ENCODE measurements at places on chromosomes 5 and 9.

- DNase-seq, result no peak
Measured at GRCh38 chr9:38036359-38037084, 32.5 kb downstream of the SHB start.

- DNase-seq, result no peak
Measured at GRCh38 chr9:130111786-130112537, 58.3 kb downstream of the GPR107 start.

DNA sequence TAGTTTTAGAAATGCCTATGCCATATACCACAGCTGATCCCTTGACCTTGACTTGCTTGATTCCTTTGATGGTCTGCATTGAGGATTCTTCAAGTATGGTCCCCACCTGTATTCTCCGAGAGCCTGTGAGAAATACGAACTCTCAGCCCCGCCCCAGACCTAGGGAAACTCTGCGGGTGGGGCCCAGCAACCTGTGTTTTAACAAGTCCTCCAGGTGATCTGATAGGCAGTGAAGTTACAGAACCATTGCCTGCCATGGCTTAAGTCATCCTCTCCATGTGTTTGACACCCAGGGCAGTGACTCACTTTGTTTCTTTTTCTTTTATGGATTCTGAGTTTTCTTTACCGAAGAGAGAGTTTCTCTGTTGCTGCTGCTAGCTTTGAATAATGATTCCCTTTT lies 18.5 kb downstream of the FRMPD1 start:
- DNase-seq, result no peak

DNA sequence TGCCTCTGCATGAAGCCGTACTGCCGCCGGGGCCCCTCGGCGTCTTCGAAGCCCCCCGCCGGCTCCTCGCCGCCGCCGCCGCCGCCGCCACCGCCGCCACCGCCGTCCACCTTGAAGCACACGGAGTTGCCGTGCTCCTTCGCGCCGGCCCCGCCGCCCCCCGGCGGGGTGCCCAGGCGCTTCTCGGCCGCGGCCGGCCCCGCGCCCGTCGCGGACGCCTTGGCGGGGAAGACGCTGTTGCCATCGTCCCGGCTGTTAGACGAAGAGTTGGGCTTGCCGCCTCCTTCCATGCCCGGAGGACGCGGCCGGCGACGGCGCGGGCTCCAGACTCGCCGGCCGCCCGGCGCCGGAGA lies 400 bp downstream of the HCN1 start:
- DNase-seq, result no peak

- DNase-seq, result peak; percentile 92
Measured at GRCh38 chr5:175854231-175855040, 16.9 kb upstream of the CPLX2 start.

DNA sequence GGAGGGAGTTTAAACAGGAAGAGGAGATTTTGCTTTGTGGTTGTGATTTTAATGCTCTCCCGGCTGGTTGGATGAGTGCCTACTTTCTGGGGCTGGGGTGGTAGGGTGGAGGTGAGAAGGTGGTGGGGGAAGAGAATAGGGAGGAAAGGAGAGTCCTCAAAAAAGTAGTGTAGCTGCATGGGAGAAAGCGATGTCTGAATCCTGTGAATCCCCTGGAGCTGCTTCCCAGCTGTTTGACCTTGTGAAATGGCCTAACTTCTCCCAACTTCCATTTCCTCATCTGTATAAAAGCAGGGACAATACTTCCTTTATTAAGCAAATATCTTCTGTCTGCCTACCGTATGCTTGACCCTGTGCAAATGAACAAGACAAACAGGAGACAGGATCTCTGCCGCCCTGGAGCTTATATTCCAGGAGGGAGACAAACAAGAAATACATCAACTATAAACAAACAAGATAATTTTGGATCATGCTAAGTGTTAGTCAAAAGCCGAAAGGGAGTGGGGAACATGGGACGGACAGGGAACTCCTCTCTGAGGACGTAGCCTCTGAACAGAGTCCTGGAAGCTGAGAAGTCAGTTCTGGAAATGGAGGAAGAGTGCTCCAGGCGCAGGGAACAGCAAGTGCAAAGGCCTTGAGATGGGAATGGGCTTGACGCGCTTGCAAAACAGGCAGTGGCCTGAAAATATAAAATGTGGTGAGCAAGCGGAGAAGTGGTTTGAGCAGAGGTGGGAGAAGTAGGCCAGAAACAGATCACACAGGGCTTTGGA lies 103.5 kb downstream of the SPRY4 start:
- no peak for DNase-seq

- DNase-seq, result no peak
Measured at GRCh38 chr9:134226221-134226930, 62.0 kb upstream of the RNU6ATAC start.

DNA sequence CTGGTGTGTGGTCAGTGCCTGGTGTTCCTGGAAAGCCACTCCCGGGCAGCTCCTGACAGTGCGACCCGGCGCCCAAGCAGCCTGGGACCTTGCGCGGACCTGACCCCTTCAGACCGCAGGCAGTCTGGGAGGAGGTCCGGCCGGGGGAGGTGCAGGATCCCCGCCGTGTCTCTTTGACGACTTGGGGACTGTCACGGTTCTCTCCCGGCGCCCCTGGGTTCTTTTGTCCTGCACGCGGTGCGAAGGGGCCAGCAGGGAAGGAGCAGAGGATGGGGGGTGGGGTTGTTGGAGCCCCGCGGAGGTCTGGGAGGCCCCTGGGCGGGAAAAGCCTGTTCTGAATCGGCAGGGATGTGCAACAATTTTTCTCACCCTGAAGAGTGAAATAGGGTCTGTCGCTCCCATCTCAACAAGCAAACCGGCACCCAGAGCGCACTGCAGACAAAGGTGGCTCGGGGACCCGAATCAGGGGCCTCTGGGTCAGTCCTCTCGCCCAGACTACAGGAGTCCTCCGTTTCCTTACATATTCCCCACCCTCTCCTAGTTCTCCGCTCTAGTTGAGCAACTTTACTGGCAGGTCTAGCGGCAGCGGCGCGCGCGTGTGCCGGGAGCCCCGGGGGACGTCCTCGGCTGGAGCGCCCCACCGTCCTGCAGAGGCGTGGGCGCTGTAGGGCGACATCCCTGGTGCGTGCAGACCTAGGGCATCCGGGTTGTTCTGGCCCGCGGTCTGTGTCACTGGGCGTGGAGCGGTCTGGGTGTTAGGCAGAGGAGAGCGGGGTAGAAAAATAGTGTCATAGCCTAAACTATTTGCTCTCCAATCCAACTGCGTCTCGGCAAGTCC lies 1.2 kb downstream of the VCAN start:
- DNase-seq, result no peak

GRCh38 chr9:79988126-79988525 lies 416.4 kb downstream of the TLE4 start:
- no peak for DNase-seq

- DNase-seq, result no peak
Measured at GRCh38 chr5:24805230-24805629, 160.5 kb upstream of the CDH10 start.

GRCh38 chr9:89409466-89409865 lies 88.4 kb downstream of the SEMA4D start:
- DNase-seq, result no peak

DNA sequence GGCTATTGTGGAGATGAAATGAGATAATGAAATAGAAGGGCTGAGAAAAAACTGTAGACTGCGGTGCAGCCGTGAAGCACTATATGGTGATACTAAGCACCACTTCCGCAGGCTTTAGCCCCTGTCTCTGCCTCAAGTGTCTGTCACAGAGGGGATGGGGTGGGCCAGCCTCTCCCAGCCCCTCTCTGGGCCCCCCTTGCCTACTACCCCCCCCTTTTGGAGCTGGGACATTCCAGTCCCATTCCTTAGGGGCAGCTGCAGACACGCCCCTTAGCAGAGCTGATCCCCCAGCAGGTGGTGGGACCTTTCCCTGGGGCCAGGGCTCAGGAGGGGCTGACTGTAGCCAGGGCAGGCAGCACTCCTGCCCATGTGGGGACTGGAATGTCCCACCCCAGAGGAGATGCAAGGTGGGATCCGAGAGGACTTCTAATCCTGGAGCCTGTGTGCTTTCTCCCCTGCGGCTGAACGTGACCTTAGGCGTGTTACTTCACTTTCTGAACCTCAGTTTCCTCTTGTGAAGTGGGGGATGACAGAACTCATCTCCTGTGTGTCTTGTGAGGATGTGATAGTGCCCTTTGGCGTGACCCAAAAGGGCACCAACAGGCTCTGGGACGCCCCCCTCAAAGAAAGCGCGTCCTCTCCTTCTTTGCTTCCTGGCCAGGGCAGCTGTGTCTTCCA lies 1.9 kb downstream of the N4BP3 start:
- no peak for DNase-seq

GRCh38 chr5:145976431-145977155 lies 40.2 kb downstream of the SH3RF2 start:
- peak; percentile 37 for DNase-seq

GRCh38 chr9:38106488-38106887 lies 37.5 kb upstream of the SHB start:
- no peak for DNase-seq

GRCh38 chr9:68505681-68506409 lies 34.8 kb downstream of the TMEM252 start:
- no peak for DNase-seq

DNA sequence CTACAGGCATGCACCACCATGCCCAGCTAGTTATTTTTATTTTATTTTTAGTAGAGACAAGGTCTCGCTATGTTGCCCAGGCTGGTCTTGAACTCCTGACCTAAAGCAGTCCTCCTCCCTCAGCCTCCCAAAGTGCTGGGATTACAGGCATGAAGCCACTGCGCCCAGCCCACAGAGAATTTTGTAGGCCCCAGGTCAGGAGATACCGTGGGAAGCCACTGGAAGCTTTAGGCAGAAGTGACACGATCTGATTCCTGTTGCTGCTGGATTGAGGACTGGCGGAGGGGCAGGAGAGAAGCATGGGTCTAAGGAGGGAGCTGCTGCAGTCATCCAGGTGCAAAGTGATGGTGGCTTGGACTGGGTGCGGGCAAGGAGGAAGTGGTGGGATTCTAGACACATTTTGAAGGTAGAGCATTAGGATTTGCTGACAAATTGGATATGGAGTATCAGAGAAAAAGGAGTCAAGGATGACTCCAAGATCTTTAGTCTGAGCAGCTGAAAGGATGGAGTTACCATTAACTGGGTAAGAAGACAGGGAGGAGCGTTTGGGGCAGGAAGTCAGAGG lies 20.7 kb downstream of the TCF7 start:
- no peak for DNase-seq

- DNase-seq, result no peak
Measured at GRCh38 chr9:131426545-131426944, 32.7 kb downstream of the PRRC2B start.

- DNase-seq, result no peak
Measured at GRCh38 chr5:586751-587285, 25.3 kb upstream of the CEP72 start.

- no peak for DNase-seq
Measured at GRCh38 chr5:87061046-87061445, 206.6 kb upstream of the RASA1 start.

DNA sequence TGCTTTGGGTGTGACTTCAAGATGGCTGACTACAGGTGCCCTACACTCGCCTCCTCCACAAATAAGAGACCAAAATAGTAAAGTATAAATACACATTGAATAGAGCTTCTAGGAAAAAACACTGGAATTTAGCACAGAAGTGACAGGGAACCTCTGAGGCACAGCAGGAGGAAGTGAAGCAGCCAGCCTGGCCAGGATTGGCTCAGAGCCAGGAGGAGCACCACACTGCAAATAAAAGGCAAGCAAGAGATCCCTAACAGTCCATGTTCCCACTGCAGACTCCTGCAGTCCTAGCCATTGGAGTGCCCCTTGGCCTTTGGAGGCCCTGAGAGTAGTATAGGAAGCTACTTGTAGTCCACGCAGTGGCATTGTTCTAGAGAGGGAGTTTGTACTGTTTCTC lies 186.7 kb upstream of the TLX3 start:
- no peak for DNase-seq

- DNase-seq, result no peak
Measured at GRCh38 chr5:173383711-173384110, 55.5 kb upstream of the STC2 start.

DNA sequence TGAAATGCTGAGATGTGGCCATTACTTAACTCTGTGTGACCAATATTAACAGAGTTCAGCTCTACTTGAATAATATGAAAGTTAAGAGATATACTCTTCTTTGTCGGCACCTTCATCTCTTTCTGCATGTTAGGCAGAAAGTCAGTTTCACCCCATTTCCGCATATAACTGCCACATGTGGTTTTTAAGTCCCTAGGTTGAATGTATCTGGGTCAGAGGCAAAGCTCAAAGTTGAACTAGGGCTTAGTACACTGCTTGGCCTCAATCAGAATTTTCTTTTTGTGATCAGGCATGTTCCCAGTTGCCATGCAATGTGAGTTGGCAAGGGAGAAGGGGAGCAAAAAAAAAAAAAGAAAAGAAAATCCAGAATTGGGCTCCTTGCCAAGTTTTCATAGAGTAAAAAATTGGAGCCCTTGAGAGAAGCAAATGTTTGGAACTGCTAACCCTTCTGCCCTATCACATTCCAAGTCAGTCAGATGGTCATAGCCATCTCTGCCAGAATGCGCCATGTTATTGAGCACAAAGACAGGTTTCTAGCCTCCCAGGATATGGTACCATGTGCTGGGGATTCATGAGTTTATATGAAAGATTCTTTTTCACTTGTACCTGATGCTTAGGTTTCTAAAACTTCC lies 251.2 kb upstream of the RORB start:
- no peak for DNase-seq

- DNase-seq, result no peak
Measured at GRCh38 chr5:145988993-145989392, 52.6 kb downstream of the SH3RF2 start.

- DNase-seq, result no peak
Measured at GRCh38 chr5:763998-764781, 20.3 kb downstream of the ZDHHC11B start.

DNA sequence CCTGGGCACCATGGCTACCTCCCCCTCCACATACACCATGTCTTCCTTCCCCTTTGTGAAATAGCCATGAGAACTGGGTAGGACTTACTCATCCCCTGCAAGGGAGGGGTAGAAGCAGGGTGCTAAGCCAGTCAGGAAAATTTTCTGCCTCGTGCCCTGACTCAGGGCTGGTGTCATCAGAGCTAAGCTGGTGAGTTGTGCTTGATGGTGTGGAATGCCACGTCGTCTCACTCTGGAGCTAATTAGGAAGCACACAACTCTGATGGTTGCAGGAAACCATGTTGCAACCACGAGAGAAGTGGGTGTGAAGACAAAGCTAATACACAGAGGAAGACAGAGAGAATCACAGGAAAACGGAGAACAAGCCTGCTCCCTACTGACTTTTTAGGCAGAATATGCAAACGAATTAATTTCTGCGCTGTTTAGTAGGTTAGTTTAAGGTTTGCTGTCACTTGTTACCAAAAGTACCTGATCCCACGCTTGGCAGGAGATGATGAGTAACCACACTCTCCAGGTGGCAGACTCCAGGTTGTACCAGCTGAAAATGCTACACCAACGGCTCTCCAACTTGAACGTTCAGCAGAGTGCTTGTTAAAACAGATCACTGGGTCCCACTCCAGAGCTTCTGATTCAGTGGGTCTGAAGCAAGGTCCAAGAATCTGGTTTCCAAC lies 54.5 kb downstream of the STK10 start:
- peak; percentile 79 for DNase-seq
